Mucosa of descending colon (tissue), 3 donors: ENCODE measurements at places on chromosomes 11 and 22. TPM values are rescaled to one million over a fixed set of nuclear protein-coding genes. Genes with fewer than 3 reads are reported as not detected.
A peak's percentile ranks its signal among the peaks of the same experiment; 100 is the strongest.

- DNase-seq: no peak
These were observed 120.8 kb downstream of the KCNQ1 start for GRCh38 chr11:2565447-2566222.

GRCh38 chr11:114081641-114082414 lies 22.3 kb downstream of the ZBTB16 start:
- no peak for DNase-seq

GRCh38 chr11:92885600-92885999 lies 83.9 kb upstream of the MTNR1B start:
- DNase-seq: no peak

The NPTXR gene
- 1.2 TPM for total RNA-seq

The NRXN2 gene
- total RNA-seq: 3.9 TPM

The CASP5 gene
- total RNA-seq: 80.5 TPM

GRCh38 chr11:133816146-133816870 lies 29.0 kb downstream of the SPATA19 start:
- no peak for DNase-seq

DNA sequence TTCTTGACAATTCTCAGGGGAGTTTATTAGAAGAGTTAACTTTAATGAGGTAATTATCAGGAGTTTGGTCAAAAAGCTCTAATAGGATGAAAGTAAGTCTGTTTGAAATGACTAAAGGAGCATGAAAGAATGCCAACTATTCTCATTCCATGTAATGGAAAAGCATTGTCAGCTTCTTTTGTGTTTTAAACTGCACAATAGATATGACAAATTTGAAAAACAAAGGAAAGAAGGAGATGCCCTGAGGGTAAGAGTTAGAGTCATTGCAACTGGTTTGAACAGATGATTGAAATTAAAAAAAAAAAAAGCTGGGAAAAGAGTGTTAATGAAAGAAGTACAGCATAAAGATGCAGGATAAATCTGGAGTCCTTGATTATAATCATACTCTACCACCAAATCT lies 296.8 kb upstream of the FOLH1 start:
- no peak for DNase-seq

The CHRDL2 gene
- total RNA-seq: 41.2 TPM

The CNGA4 gene
- not detected for total RNA-seq

DNA sequence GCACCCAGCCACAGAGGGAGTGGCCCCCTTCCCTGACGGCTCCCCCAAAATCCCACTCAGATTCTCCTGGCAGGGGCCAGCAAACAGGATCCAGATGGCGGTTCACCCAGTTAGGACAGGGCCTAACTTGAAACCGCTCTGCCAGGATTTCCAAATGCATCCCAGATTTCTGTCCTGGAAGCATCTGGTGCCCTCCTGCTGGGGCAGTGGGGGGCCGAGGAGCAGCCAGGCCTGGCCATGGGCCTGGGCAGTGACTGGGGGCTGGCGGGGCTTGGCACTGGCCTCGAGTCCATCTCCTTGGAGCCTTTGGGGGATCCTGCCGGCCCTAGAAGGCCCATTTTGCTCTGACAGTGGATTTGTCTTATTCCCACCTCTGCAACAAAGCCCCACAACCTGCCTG lies 17.9 kb upstream of the EMID1 start:
- DNase-seq: no peak

The NCF4 gene
- 14.8 TPM for total RNA-seq

The BCL2L13 gene
- total RNA-seq: 47.2 TPM

- DNase-seq: peak; percentile 44
These were observed 636 bp downstream of the KCNQ1OT1 start for GRCh38 chr11:2699185-2699530.

DNA sequence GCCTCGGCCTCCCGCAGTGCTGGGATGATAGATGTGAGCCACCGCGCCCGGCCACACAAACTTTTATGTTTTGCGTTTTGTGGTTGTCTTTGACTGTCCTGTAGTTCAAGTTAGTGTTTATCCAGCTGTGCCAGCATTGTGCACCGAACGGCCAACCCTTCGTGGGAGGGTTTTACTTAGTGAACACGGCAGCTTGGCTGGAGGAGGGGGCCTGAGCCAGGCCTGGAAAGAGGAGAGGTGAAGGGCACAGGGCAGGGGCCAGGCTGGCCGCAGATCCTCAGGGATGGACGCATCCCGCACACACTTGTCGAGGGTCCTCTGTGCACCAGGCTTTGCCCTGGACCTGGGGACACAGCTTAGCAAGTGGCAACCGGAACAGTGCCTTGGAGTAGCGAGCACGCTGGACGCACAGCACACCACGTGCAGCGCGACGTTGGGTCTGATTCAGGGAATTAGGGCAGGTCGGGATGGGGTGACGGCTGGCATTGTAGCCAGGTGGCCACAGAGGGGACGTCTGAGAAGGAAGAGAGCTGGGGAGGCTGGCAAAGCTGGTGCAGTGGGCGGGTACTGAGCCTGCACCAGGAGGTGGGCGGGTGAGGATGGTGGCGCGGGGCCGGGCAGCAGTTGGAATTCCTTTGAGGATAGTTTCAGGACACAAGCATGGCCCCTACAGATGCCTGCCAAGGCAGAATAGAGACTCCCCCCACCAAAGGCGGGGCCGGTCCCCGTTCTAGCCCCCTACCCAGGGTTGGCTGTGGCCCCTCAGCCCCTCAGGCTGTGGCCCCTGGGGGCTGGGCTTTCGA lies 13.4 kb downstream of the EPS8L2 start:
- peak; percentile 34 for DNase-seq

The SAA4 gene
- total RNA-seq: not detected

DNA sequence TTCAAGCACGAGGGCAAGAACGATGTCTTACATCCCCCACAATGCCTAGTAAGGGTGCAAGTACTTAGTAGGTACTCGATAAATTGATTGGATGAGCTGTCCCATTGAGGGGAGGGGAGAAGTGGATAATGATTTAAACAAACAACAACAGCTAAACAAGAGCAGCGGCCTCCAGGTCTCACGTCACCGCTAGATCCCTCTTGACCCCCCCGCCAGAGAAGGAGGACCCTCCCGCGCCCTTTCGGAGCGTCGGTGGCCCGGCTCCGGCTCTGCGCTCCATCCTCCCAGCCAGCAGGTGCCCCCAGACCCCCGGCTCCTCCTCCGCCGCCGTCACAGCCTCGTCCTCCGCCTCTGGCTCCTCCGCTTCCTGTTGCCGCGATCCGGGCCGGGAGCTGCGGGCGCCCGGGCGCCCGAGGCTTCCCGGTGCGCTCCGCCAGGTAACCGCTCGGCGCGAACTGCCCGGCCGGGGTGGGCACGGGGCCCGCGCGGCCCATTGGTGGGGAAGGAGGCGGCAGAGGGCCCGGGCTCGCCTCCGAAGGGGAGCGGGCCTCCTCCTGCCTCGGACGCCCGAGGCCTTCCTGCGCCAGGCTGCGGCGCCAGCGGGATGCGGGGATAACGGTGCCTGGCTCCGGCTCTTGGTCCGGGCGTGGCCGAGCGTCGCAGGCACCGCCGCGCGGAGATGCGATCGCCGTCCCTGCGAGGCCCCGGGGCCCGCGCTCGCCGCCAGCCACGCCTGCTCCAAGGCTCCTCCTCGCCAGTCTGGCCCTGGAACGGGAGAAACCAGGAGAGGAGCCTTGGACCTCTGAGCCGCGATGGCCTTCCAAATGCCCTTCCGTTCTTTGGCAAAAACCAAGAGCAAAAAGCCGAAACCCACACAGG lies at the start of gene TLCD5:
Gene TLCD5 (plus strand): TSS at position 368 of the 879 bp plus-strand sequence. CDS start 2,143 bp downstream, outside the sequence.
- peak; percentile 65 for DNase-seq

The IGLL1 gene
- total RNA-seq: not detected

DNA sequence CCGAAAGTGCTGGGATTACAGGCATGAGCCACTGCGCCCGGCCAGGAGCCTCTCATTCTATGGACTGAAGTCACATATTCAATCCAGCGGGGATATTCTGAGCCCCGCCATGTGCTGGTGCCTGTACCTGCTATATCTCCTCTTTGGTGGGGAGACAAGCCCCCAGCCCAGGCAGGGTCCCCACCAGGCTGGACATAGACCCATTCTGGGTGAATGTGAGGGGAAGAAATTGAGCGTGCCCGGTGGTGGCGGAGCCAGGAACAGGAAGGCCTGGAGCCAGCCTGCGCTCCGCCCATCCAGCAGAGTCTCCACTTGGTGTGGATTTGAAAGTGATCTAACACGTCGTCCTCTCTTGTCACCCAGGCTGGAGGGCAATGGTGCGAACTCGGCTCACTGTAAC lies 38.0 kb upstream of the CSNK1E start:
- DNase-seq: no peak

GRCh38 chr11:119029069-119029339 lies 1.7 kb downstream of the SLC37A4 start:
- DNase-seq: no peak

- no peak for DNase-seq
These were observed 177.7 kb downstream of the NAV2 start for GRCh38 chr11:19890308-19890707.

GRCh38 chr11:83649528-83649855 lies 363.3 kb upstream of the CCDC90B start:
- no peak for DNase-seq

The SYNGR1 gene
- total RNA-seq: 2.9 TPM

DNA sequence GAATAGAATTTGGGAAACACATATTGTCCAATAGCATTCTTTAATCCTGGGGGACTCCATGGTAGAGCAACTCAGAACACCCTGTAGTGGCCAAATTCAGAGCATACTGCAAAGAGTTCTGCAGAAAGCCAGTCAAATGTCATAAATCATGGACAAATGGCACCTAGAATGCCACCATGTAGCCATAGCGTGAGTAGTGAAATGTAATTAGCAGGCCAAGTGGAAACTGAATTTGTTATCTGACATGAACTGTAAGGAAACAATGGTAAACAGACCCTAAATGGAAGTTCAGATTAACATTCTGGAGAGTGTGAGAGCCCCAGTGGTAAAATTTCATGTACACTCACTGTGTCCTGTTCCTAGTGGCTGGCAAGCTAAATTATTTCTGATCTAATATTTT lies 7.0 kb upstream of the PRSS23 start:
- DNase-seq: no peak

The RTCB gene
- total RNA-seq: 73.1 TPM

DNA sequence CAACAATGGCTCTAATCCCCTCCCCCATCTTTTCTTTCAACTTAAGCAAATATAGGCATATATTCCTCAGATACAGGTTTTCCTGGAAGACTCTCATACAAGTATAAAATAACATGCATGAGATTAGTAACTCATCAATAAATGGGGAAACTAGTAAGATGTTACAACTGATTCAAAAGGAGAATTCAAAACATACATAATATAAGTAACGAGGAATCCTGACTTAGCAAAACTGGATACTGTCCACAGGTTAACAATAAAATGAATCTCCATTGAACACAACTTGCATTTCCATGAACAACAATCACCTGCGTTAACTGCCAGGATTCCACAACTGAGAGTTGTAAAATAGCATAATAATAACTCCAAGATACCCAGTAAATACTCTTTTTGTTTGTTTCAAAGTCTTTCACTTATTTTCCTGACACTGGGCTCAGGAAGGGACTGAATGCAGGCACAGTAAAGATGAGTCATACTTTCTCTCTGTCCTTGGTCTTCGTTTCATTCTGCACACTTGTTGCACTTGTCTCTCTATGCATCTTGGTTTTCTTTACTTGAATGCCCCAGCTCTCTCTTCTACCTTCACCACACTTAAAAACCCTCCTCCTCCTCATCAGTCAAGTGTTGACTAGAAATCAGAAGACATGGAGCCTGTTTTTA lies 8.1 kb downstream of the APIP start:
- DNase-seq: no peak

DNA sequence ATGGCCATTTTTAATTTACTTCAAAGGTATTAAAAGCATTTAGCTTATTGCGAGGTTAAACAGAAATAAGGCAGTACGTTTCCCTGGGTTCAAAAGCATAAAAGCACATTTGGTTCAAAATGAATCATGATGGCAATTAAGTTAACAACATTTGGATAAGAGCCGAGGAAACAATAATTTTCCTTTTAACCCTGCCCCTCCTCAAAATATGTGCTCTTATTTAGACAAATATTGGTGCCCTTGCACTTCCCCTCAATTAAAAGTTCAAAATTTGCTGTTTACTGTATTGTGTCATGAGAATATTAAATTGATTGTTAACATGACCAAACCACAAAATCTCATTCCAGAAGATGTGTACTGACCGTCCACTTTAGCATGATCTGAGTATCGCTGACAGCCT lies 48.7 kb downstream of the VSIG10L2 start:
- no peak for DNase-seq

DNA sequence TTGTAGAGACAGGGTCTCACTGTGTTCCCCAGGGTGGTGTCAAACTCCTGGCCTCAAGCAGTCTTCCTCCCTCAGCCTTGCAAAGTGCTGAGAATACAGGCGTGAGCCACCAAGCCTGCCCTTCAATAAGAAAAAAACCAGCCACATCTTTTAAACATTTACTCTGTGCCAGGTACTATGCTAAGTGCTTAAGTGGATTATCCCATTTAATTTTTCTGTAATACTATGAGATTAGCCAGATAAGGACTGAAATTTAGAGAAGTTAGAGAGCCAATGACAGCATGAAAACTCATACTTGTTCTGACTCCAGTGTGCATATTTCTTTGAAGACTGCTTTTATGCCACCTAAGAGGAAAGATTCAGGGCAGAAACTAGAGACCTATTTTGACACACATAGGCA lies 35.7 kb downstream of the PPME1 start:
- DNase-seq: no peak

DNA sequence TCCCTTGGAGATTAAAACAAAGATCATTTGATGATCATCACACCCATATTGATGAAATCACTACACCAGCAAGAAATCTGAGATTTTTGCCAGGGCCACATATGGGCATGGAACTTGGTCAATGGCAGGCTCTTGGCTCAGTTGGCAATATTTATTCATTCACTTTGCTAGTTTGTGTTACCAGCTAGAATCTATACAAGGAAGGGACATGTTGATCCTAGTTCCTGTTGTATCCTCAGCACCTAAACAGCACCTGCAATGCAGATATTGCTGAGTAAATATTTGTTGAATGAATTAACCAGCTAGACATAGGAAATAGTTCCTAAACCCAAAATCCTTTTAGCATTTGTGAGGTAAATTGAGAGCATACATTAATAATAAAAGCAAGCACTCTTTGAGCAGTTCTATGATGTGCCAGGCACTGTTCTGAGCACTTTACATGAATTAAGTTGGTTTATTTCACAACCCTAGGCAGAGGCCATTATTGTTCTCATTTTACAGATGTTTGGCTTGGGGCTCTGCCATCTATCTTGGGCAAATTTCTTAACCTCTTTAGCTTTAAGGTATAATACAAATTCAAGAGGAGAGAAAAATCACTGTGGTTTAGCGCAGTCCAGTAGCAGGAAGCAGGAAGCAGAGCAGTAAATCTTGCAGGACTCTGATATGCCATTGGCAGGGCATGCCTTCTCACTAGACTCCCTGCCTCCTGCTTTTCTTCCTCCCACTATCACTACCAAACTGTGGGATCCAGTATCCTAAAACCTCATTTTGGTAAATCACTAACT lies 1.6 kb downstream of the TRIM68 start:
- no peak for DNase-seq

- no peak for DNase-seq
These were observed 92.7 kb downstream of the SGSM3 start for GRCh38 chr22:40463017-40463631.

The ABCG4 gene
- total RNA-seq: not detected

- DNase-seq: no peak
These were observed 22.0 kb downstream of the COA4 start for GRCh38 chr11:73854680-73855079.

The MS4A2 gene
- 0.90 TPM for total RNA-seq

- no peak for DNase-seq
These were observed 237.3 kb upstream of the NCAM1 start for GRCh38 chr11:112723676-112724495.

GRCh38 chr11:66084821-66085475 lies 14.9 kb downstream of the PACS1 start:
- no peak for DNase-seq

The OMP gene
- total RNA-seq: 11.3 TPM

The NCAPD3 gene
- total RNA-seq: 19.8 TPM
